ENCODE measurements at places on chromosomes 4 and X.

- no peak for DNase-seq
These were observed 7.5 kb upstream of the PDLIM3 start for GRCh38 chr4:185542626-185543315.

- no peak for DNase-seq
These were observed 74.5 kb downstream of the MGST2 start for GRCh38 chr4:139740121-139740520.

DNA sequence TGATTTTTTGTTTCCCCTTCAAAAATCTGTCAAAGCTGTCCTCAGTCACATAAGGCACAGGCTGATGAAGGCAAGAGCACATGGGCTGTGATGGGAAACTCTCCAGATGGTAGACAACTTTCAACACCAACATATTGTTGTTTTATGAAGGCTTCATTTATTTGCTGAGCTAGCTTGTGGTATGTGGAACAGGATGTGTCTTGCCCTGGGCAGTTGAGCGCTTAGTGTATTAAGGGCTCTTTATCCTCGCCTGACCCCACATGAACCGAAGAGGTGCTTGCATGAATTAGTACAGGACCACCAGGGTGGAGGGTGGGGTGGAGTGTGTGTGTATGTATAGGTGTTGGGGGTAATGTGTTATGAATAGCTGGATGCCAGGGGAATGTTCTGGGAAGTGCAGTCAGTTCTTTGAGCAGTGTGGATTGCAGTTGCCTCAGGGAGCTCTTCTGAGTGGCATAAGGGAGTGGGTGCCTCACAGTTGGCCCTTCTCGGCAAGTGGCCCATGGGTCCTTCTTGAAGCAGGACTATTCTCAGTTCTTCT is 103.1 kb downstream of the PHEX start:
- DNase-seq, result no peak

DNA sequence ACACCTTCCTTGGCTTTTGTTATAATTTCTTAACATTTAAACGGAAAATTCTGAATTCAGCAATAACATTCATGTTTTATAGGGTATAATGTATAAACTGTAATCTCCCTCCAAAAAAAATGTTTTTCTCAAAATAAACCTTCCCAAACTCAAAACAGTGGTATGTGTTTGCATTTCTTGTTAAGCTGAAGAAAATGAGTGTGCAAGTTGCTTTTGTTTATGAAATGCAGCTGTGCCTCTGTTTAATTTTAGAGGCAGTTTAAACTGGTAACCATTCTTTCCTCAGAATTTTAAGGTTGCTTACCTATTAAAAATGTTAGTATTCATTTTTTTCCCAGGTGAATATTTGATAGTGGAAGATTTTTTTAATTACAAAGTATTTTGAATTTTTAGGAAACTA is 105.0 kb upstream of the ANKRD50 start:
- no peak for DNase-seq

DNA sequence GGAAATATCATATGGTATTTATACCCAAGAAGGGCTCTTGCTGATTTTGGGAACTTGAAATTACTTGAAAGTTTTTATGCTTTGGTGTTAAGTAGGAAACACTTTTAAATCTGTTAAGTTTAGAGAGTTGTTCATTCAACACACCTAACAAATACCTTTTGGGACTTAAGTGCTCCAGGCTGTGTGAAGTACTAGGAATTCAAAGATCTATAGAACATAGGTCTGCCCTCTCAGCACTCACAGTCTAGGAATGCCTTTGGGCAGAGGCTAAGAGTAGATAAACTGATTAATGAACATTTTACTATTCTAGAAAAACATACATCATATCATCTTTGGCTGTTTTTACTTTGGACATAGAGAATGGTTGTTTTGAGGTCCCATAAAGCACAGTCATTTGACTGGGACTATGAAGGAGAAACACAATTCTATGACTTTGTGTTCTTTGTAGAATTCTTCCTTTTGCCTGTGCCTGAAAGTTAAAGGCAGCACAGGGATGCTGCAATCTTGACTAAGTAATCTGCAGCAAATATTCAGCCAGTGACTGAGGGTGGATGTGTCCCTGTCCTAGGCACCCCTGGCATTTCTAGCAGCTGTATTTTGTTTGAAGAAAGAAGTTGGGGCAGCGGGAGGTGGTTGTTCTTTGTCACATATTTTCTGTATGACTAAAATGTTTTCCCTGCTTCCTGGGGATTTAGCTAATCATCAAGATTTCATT is 8.3 kb downstream of the BMP3 start:
- no peak for DNase-seq

- no peak for DNase-seq
These were observed 18.4 kb upstream of the TBC1D1 start for GRCh38 chr4:37872310-37872988.
